Kasumi-1 (cell line): ENCODE measurements at places on chromosomes 4 and X.

DNA sequence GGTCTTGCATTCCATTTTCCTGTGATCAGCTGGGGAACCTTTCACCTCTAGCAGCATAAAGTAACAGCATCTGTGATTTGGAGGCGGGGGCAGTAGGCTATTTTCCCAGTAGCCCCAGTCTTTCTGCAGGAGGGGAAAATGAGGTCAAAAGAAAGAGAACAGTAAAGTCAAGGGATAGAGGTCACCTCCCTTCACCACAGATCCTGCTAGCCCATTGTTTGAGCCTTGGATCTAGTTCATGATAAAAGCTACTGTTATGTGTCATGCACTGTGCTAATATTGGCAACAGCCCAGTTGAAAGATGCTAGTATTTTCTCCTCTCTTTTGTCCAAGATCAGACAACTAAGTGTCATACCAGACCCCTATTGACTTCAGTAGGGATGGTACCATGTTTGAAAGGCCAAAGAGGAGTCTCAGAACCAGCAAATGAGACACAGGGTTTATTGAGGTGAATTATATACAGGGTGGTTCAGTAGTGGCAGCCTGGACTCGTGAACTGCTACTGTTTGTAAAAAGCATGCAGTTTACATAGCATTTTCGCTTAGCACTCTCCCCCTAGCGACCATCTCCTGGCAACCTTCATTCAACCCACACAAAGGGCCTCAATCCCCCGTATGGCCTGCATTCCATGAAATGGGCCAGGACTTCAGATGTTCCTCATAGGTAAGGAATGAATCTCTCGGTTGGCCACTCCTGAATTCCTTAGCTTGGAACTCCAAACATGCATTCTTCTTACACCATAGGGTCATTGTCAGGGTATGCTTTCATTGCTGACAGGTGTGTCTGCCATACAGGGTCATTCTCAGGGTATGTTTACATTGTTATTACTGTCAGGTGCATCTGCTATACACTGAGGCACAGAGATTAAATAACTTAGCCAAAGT, 170.0 kb upstream of the FRMPD4 start:
- no peak for DNase-seq

DNA sequence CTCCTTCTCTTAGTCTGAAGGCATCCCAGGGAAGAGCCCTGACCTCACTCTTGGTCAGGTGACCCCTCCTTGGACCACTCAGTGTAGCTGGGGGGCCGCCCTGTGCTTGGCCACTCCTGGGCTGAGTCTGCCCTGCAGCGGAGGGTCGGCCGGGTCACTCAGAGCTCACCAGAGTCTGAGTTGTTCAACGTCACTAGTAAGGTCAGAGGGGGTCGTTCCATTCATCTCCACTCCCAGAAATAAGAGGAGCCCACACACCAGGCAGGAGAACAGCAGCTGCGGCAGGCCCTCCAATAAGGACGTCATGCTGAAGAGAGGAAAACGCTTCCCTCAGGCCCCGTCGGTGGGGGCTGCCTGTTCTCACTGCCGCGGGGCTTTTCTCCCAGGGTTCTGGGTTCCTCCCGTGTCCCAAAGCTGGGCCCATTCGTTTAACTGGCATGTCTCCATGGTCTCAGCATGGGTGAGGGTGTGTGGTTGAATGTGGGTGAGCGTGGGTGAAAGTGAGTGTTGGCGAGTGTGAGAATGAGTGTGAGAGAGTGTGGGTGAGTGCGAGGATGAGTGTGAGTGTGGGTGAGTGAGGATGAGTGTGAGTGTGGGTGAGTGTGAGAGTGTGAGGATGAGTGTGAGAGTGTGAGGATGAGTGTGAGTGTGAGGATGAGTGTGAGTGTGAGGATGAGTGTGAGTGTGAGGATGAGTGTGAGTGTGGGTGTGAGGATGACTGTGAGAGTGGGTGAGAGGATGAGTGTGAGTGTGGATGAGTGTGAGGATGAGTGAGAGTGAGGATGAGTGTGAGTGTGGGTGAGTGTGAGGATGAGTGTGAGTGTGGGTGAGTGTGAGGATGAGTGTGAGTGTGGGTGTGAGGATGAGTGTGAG, 47.7 kb downstream of the ING2 start:
- DNase-seq: no peak

DNA sequence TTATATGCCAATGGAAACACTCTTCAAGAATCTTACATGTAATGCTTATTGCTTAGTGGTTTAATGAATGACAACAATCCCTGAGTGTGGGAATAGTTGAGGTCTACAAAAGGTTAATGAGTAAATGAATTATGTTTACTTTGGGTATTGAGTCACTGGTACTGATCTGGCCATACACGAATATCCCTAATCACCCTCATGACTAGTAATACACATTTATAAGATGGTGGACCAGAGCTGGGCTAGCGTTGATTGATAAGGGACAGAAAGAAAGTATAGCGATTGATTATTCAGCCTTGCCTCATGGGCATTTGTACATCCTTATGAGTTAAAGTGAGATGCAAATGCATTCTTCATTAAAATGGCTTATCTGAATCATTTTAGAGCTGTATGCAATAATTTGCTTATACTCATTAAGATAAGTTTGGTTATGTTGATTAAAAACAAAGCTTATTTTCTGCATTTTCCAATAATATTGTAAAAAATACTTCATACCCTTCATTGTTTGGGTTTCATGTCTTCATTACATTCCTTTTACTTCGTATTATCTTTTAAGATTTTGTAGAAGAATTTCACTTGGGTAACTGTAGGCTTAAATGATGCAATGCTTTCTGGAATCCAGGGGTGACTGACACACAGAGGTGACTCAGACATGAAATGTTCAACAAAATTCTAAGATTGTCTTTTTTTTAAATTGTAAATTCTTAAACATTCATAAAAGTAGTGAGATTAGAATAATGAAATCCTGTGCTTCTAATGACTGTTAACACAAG, 47.4 kb downstream of the FGF2 start:
- DNase-seq: no peak

- no peak for DNase-seq
These were observed 35.3 kb upstream of the SPRY1 start for GRCh38 chr4:123361195-123361861.
